Chondrocyte (in vitro differentiated cells): ENCODE measurements at places on chromosomes 3 and 15. TPM values are rescaled to one million over a fixed set of nuclear protein-coding genes. Genes with fewer than 3 reads are reported as not detected.

LDHAL6B gene
- not detected in 3 replicates for total RNA-seq

USP8 gene
- total RNA-seq, result 43.7 to 53.7 TPM (median 43.7 TPM) in 3 replicates

IL17RE gene
- 0.42 to 1.6 TPM (median 0.92 TPM) in 3 replicates for total RNA-seq

CD96 gene
- 0.17 to 0.27 TPM (median 0.23 TPM) in 3 replicates for total RNA-seq

SERPINI2 gene
- not detected in 3 replicates for total RNA-seq

SOX2 gene
- 0.79 to 3.3 TPM (median 1.3 TPM) in 3 replicates for total RNA-seq

DNA sequence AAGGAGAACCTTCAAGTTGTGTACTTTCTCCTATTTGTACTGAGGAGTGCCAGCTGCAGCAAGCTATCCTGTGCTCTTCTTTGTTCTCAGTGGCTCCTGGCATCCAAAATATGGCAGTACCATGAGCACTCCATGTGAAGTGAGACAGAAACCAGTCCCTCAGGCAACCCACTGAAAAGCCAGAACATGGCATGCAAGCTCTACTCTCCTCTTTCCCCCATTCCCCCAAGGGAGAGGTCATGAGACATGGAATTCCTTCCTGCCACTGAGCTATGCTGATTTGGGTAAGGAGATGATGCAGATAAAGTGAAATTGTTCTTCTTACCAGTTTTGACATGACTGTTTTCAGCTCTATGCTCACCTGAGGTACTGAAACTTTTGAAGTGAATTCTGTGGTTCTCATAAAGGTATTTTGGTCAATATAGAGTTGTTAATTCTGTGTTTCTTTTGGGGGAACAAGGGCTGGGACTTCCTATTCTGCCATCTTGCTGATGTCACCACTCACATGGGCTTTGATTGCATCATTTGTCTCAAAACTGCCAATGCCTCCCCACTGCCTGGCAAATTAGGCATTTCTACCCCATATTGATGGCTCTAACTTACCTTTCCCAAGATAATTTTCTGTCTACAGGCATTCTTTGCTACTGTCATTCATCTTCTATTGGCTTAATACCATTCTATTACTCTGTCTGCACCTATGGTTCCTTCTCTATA is 22.8 kb upstream of the CEP152 start:
- H3K4me3 ChIP-seq, result no peak overlapping the region

GRCh38 chr3:124627501-124627908 is 102.7 kb upstream of the UMPS start:
- no peak overlapping the region for H3K4me3 ChIP-seq
- DNase-seq, result no peak
- peaks cover 2% of the 10 kb centered on the region for H3K36me3 ChIP-seq
- no peak overlapping the region for H3K27ac ChIP-seq

- peaks cover 24% of the 10 kb centered on the region for H3K27me3 ChIP-seq
- peaks cover 13% of the 10 kb centered on the region for H3K4me1 ChIP-seq
- no peak overlapping the region for H3K4me3 ChIP-seq
- H3K36me3 ChIP-seq, result no peaks in the 10 kb centered on the region
- DNase-seq, result no peak
Observed at GRCh38 chr3:37502621-37503020, 328.2 kb upstream of the LRRFIP2 start.

DNA sequence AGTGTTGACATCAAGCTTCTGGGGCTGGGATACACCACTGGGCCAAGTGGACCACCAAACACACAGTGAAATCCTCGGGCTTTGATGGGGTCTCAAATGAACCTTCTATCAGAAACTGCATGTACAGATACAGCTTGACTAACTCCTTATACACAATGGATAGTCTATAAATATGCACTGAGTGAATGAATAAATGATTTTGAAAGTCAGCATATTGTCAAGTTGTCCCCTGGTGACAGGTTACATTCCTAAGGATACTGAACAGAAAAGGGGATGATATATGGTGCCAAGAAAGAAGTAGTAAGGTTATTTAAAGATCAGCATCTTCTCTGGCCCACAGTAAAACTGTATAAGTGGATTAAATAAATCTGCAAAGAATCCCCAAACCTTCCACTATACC is 159.4 kb upstream of the SLC2A2 start:
- H3K27ac ChIP-seq, result no peak overlapping the region
- peaks cover 6% of the 10 kb centered on the region for H3K36me3 ChIP-seq
- DNase-seq, result no peak
- H3K4me1 ChIP-seq, result peaks cover 40% of the 10 kb centered on the region

- no peak for DNase-seq
- H3K36me3 ChIP-seq, result no peaks in the 10 kb centered on the region
- H3K27ac ChIP-seq, result no peak overlapping the region
- H3K4me3 ChIP-seq, result no peak overlapping the region
Observed at GRCh38 chr15:42071717-42072116, 22.6 kb downstream of the PLA2G4D start.

DNA sequence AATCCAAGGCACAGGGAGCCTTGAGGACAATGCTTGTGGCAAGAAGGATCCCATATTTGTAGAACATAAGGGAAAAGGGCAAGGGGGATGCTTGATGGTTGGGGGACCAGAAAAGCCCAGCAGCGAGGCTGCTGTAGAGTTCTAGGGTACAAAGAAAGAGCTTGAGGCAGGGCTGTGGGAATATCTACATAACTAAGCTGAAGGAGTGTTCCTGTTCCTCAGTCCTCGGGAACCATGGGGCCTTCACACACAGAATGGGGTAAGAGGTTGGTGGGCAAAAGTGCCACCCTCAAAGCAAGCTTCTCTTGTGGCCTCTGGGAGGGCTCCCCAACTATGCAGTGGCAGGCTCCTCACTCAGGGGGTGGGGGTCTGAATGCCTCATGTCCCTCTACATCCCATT is 6.5 kb upstream of the FRMD4B start:
- no peak overlapping the region for H3K4me3 ChIP-seq
- no peak for DNase-seq
- H3K27ac ChIP-seq, result no peak overlapping the region
- no peaks in the 10 kb centered on the region for H3K36me3 ChIP-seq
- H3K27me3 ChIP-seq, result peaks cover 2% of the 10 kb centered on the region
- peaks cover 13% of the 10 kb centered on the region for H3K4me1 ChIP-seq
